ENCODE measurements at places on chromosomes 6 and 20.
A peak's percentile ranks its signal among the peaks of the same experiment; 100 is the strongest.

GRCh38 chr6:156890627-156891314, 113.6 kb downstream of the ARID1B start:
- no peak for DNase-seq

GRCh38 chr6:137851669-137852068, 15.4 kb upstream of the TNFAIP3 start:
- DNase-seq: peak; percentile 66

DNA sequence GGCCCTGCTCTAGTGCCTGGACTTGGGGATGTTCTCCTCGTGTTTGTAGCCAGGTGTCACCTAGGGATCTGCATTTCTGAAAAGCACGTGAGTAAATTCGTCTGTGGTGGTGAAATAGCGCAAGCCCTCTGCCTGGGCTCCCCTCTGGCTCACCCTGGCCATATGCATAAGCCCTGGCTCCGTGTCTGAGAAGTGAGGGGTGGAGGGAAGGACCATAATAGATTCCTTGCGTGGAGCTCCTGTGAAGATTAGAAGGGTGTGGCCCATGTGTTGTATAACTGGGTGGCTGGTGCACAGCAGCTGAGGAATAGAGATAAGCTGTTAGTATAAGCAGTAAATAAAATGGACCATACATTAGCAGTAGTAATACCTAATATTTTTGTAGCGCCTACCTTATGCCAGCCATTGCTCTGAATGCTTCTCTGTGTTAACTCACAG, 4.8 kb downstream of the BCAS1 start:
- no peak for DNase-seq

GRCh38 chr6:168609914-168610490, 169.0 kb downstream of the SMOC2 start:
- no peak for DNase-seq

DNA sequence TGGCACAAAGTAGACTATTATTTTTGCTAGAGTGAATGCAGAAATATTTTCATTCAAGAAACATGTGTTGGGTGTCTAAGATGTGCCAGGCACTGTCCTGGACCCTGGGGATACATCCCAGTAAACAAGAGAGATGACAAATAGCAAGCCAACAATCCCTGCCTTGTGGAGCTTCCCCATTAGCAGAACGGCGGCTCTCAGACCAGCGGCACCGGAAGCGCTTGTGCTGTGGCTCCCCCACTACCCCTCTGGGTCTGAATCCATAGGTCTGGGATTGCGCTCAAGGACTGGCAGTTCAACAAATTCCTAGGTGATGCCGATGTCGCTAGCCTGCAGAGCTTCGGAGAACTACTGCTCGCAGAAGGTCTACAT, 98.5 kb upstream of the AGPAT4 start:
- no peak for DNase-seq

All from activated CD4-positive, alpha-beta T cell treated with anti-CD3 and anti-CD28 coated beads for 48 hours (primary cell).